ENCODE measurements at places on chromosomes 1 and 21.

GRCh38 chr1:66532214-66532613 is 1.7 kb upstream of the SGIP1 start:
- no peak for DNase-seq

- DNase-seq, result peak; percentile 33
These were observed at the start of gene LDLRAP1 for GRCh38 chr1:25543425-25544242. LDLRAP1 (plus strand) TSS chr1:25543606; CDS start chr1:25543699, 93 bp downstream.

DNA sequence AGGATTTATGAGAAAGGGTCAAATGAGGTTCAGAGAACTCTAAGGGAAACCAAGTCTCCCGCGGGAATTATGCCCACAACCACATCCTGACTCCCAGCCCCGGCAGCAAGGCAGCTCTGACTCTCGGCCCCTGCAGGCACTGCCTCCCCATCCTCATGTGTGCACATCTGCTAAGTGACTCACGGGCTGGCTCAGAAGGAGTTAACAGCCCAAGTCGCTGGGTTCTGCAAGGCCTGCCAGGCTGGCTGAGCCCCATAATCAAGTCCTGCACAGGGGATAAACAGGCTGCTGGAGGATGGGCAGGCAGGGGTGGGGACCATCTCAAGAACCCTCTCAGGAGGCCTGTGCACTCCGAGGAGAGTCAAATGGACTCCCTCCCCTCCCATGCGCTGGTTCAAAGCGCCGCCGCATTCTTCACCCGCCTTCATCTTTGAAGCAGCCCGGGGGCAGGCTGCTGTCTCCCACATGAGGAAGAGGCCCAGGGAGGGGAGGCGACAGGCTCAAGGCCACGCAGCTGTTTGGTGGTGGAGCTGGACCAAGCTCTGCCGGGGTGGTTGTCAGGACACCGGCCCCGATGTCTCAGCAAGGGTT is 344.3 kb downstream of the MATN1 start:
- no peak for DNase-seq

GRCh38 chr1:100400404-100400803 is 48.1 kb downstream of the CDC14A start:
- no peak for DNase-seq

DNA sequence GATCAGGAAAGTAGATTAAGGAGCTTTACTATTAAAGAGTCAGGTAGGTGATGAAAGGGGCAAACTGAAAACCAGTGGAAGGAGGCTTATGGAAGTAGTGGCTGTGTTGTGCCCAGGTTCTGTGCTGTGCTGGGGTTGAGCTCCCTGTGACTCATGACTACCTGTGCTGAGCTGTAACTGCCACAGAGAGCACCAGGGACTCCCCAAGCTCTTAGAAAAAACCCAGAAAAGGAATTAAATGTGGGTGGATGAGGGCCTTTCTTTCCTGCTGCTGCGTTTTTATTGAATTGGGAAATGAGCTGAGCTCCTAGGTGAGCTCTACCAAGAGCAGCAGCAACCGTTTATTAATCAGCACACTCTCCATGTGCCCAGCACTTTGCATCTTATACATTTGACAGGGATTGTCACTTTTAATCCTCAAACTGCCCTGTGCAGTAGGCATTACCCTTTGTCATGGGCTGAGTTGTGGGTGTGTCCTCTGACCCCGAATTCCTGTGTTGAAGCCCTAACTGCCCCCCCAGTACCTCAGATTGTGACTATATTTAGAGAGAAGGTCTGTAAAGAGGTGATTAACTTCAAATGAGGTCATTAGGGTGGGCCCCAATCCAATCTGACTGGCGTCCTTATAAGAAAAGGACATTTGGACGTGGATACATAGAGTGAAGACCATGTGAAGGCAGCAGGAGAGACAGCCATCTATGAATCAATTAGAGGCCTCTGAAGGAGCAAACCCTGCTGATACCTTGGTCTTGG is 65.4 kb downstream of the AK4 start:
- no peak for DNase-seq

DNA sequence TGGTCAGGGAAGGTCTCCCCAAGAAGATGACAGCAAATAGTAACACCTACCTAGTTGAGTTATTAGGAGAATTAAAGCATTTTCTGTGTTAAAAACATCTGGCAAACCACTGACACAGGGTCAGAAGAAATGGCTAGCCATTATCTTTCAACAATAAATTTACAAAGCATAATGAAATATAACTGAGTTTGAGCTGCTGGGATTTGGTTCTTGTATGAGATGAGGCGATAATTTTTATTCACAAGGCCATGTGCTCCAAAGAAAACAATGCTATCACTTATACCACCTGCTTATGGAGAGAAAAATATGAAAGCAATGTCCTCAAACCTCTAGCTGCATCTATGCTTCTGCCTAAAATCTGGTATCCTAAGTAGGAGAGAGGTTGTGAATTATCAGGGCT is 202.3 kb downstream of the CRB1 start:
- no peak for DNase-seq

DNA sequence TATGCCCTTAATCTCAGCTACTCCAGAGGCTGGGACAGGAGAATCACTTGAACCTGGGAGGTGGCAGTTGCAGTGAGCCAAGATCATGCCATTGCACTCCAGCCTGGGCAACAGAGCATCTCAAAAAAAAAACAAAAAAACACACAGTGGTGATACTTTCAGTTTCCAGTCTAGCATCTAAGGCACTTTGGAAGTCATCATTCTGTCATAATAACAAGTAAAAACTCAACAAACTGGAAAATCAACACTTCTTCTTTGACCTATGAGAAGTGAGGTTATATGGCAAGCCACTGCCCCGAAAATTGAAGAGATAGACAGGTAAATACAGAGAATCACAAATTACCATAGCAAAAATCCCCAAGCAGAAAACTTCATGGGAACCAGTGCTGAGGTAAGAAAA is 51.9 kb downstream of the IL12RB2 start:
- DNase-seq, result no peak

DNA sequence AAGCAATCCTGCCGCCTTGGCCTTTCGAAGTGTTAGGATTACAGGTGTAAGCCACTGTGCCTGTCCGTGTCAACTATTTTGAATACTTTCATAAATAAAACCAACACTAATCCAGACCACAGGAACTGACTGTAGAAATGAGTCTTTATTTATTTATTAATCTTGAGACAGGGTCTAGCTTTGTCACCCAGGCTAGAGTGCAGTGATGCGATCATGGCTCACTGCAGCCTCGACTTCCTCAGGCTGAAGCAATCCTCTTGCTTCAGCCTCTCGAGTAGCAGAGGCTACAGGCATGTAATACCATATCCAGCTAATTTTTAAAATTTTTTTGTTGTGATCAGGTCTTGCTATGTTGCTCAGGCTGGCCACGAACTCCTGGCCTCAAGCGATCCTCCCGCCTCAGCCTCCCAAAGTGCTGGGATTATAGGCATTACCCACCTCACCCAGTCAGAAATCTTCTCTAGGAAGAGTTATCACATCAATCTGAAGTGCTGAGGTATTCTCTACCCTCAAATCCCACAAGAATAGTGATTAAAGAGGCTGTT is 21.7 kb upstream of the CPLANE2 start:
- DNase-seq, result no peak

- DNase-seq, result no peak
These were observed 11.0 kb downstream of the FAM163A start for GRCh38 chr1:179754041-179754624.

GRCh38 chr1:113394043-113394862 is 3.9 kb downstream of the MAGI3 start:
- no peak for DNase-seq

DNA sequence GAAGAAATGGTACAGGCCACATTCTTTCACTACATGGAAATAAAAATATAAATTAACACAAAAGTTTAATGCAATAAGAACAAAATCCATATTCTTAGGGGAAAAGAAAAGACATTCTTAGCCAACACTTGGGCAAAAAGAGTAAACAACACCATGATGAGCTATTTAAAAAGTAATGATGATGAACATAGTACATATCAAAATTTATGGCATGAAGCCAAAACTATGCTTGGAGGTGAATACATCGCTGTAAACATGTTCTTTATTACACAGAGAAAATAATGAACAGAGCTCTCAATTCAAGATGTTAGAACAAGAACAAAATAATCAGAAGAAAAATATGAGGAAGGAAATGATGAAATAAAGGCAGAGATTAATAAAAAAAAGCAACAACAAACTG is 158.2 kb downstream of the ZSCAN20 start:
- DNase-seq, result no peak

- no peak for DNase-seq
These were observed 87.5 kb upstream of the CACYBP start for GRCh38 chr1:174912264-174912663.

DNA sequence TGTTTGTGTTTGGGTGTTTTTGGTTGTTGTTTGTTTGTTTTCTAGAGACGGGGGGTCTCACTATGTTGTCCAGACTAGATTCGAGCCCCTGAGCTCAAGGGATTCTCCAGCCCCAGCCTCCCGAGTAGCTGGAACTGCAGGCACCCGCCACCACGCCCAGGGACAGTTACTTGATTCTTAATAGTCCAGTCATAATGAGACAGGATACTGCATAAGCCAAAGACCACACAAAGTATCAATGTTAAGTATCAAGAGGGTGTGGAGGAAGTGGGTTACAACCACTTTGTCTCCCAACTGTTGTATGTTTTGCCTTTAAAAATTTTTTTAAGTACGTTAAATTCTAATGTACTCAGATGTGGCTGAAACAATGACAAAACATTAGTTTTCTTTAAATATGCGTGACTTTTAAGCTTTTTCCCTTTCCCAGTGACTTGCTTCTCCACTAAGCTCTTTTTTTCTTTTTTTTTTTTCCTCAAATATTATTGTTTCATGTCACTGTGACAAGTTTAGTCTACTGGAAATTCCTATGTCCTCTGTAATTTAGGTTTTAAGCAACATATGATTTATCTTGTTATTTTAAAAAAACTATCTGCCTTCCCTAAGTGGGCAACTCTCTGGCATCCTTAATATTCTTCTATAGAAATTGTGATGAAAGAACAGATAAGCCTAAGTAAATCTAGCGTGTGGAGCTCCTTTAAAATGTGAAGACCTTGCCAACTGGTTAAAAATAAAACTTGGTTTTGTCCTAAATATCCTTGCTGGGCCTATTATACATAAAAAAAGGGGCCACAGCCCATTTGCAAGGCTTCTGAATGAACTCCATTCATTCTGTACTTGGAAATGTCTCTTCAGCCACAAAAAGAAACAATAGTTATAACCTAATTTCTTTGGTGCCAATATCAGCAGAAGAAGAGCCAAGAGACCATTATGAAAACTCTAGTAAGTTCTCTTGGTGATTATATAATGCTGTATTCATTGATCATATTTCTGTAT is 56.2 kb upstream of the DPH5 start:
- DNase-seq, result no peak

DNA sequence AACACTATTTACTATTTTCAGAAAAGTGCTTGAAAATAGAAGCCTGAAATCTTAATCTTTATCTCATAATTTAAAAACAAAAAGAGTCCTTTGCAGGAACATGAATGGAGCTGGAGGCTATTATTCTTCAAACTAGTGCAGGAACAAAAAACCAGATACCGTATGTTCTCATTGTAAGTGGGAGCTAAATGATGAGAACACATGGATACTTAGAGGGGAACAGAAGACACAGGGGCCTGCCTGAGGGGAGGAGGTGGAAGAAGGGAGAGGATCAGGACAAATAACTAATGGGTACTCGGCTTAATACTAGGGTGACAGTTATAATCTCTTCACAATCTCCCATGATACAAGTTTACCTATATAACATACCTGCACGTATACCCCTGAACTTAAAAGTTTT is 176.3 kb downstream of the SDCCAG8 start:
- DNase-seq, result no peak

DNA sequence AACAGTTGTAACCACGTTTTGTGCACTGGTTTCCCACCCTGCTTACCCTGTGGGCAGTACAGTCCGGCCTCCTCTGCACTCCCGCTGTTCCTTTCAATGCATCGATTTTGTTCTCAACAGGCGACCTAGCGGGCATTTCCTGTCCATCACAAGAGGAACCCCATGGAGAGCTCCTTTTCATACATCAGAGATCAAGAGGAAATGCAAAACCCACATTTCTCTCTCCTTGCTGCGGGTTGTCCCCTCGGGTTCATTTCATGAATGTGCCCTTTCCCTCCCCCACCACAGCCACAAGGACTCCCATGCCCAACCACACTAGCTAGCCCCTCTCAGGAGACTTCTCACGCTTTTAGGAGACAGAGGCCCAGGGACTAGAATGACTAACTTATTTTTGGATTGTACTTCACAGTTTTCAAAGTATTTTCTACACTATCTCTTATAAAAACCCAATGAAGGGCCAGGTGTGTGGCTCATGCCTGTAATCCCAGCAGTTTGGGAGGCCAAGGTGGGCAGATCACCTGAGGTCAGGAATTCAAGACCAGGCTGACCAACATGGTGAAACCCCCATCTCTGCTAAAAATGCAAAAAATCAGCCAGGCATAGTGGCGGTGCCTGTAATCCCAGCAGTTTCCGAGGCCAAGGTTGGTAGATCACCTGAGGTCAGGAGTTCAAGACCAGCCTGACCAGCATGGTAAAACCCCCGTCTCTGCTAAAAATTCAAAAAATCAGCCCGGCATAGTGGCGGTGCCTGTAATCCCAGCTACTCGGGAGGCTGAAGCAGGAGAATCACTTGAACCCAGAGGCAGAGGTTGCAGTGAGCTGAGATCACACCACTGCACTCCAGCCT is 18.4 kb downstream of the ATP1A4 start:
- DNase-seq, result no peak

- DNase-seq, result no peak
These were observed 53.9 kb downstream of the NR5A2 start for GRCh38 chr1:200081151-200081968.

DNA sequence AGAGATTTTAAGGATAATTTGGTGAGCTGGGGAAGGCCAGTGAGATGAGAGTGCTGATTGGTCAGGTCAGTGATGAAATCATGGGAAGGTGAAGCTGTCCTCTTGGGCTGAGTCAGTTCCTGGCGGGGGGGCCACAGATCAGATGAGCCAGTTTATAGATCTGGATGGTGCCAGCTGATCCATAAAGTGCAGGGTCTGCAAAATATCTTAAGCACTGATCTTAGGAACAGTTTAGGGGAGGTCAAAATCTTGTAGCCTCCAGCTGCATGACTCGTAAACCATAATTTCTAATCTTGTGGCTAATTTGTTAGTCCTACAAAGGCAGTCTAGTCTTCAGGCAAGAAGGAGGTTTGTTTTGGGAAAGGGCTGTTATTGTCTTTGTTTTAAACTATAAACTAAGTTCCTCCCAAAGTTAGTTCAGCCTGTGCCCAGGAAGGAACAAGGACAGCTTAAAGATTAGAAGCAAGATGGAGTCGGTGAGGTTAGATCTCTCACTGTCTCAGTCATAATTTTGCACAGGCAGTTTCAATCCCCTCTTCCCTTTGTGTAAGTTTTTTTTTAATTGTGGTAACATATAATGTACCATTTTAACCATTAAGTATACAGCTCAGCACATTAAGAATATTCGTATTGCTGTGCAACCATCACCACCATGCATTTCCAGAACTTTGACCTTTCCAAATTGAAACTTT is 39.4 kb downstream of the PTAFR start:
- DNase-seq, result no peak
